EH (cell line): ENCODE measurements at places on chromosomes 3 and 15.

GRCh38 chr3:184384856-184385422 lies 5.1 kb downstream of the CHRD start:
- no peak for DNase-seq

GRCh38 chr15:67845974-67846373 lies 6.1 kb upstream of the RNU6-1 start:
- no peak for DNase-seq

DNA sequence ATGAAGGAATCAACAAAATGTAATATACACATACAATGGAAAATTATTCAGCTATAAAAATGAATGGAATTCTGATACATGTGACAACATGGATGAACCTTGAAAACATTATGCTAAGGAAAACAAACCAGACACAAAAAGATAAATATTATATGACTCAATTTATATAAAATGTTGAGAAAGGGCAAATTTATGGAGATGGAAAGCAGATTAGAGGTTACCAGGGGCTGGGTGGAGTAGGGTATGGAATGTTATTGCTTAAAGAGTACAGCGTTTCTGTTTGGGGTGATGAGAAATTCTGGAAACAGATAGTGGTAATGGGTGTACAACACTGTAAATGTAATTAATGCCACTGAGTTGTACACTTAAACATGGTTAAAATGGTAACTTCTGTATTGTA lies 50.9 kb downstream of the EMC4 start:
- DNase-seq = peak; percentile 29

- no peak for DNase-seq
These were observed 51.7 kb downstream of the ZIC4 start for GRCh38 chr3:147354623-147355022.

- DNase-seq = no peak
These were observed 6.3 kb upstream of the GTPBP8 start for GRCh38 chr3:112984485-112984884.

DNA sequence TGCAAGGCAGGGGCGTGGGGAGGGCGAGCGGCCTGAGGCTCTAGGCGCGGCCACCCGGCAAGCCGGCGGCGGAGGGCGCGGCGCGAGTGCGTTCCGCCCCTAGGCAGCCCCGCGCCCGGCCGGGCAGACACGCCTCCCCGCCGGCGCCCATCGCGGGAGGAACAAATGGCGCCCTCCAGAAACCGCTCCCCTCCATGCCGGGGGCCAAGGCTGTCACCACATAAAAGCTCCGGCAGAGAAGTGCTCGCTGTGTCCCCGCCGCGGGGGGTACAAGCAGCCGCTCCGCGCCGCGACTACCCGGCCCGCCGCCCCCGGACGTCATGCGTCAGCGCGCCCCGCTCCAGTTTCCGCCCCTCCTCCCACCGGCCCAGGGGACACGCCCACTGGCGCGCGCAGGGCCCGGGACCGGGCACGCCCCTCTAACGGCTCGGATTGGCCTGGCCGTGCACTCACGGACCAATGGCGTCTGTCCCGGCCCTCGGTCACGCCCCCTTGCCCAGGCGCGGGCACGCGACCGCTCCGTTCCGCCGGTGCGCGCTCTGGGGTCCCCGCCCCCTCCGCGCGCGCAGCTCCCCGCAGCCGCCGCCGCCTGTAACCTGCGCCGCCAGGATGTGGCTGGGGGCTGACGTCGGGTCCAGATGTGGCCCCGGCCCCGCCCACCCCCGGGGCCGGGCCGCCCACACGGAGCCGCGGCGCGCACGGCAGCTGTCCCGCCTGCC lies at the start of gene KLF13:
TSS of gene KLF13 (plus strand) at position 680 of the 719 bp plus-strand sequence. CDS start 378 bp downstream, outside the sequence.
- peak; percentile 97 for DNase-seq

DNA sequence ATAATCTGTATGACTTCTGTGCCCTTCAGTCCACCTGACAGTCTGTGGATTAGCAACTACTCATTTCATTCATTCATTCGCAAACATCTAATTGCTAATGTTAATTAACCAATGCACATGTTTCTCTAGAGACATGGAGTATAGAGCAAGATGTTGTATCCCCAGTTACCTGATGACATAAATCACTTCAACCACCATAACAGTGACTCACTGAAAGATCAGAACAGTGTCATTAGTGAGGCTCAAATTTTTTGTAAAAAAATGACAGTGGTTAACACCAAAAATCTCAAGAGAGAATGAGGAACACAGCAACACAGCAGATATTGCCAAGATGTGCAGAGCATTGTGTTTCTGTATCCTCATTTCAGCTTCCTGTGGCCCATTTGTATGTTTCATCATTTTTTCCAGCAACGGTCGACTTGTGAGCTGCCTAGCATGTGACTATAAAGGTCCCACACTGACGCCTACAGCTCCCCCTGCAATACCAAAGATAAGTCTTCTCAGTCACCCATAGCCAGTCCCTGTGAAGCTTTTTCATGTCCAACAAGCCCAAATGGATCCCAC lies 3.7 kb upstream of the PLD1 start:
- DNase-seq = peak; percentile 32

GRCh38 chr3:8507496-8507895 lies 5.9 kb downstream of the LMCD1 start:
- no peak for DNase-seq
